ENCODE measurements at places on chromosomes 16 and 17. TPM values are rescaled to one million over a fixed set of nuclear protein-coding genes. Genes with fewer than 3 reads are reported as not detected.

GRCh38 chr16:46638947-46639925, 18.1 kb upstream of the SHCBP1 start:
- H3K4me3 ChIP-seq: no peak overlapping the region
- no peaks in the 10 kb centered on the region for H3K4me1 ChIP-seq
- H3K27me3 ChIP-seq: no peaks in the 10 kb centered on the region
- DNase-seq: no peak
- H3K27ac ChIP-seq: no peak overlapping the region

DNA sequence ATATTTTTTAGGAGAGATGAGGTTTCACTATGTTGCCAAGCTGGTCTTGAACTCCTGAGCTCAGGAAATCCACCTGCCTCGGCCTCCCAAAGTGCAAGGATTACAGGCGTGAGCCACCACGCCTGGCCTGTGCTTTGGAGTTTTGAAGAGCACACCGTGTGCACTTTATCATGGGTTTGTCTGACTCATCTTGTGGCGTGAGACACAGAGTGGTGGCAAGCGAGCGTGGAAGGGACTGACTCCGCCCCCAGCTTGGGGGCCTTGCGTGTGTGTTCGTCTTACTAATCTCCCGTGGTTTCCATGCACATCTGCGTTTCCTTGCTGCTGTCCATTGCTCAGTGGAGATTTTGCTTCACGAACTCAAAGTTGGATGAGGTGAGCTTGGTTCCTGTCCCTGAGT, 22.9 kb downstream of the CRAMP1 start:
- no peaks in the 10 kb centered on the region for H3K4me1 ChIP-seq
- H3K27ac ChIP-seq: no peak overlapping the region
- DNase-seq: no peak
- no peaks in the 10 kb centered on the region for H3K27me3 ChIP-seq
- H3K4me3 ChIP-seq: no peak overlapping the region

GRIN2C gene
- polyA plus RNA-seq: 0.37 TPM

DNA sequence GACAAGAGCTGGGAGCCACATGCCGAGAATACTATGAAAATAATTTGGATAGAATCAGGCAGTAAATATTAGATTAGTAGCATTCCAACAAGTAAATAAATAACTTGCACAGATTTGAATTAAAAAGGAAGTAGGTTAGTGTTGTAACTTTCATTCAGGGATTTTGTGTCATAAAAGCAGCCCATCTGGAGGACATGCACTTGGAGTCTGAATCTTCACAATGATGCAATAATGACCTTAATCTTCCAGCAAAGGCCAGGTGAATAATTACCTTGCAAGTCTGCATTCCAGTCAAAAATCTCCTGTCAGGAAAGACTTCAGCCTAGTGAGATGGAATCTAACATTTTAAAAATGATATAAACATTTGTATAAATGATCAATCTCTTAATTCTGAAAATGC, 518.1 kb downstream of the KCNJ2 start:
- no peaks in the 10 kb centered on the region for H3K4me1 ChIP-seq
- no peaks in the 10 kb centered on the region for H3K36me3 ChIP-seq
- H3K27me3 ChIP-seq: no peaks in the 10 kb centered on the region
- H3K27ac ChIP-seq: no peak overlapping the region

FOXN1 gene
- not detected for polyA plus RNA-seq

EPOP gene
- 0.22 TPM for polyA plus RNA-seq

GRCh38 chr17:29972277-29972676, 30.8 kb downstream of the EFCAB5 start:
- H3K4me3 ChIP-seq: no peak overlapping the region
- H3K27ac ChIP-seq: no peak overlapping the region
- no peak for DNase-seq

NTN3 gene
- polyA plus RNA-seq: not detected

PER1 gene
- 79.4 TPM for polyA plus RNA-seq

- peaks cover 4% of the 10 kb centered on the region for H3K27me3 ChIP-seq
- H3K4me1 ChIP-seq: no peaks in the 10 kb centered on the region
- H3K36me3 ChIP-seq: no peaks in the 10 kb centered on the region
- H3K4me3 ChIP-seq: no peak overlapping the region
Observed at GRCh38 chr16:58501242-58502131, 1.5 kb downstream of the NDRG4 start.

GRCh38 chr17:39823407-39824054, 40.6 kb downstream of the IKZF3 start:
- H3K27me3 ChIP-seq: no peaks in the 10 kb centered on the region
- H3K36me3 ChIP-seq: peaks cover 2% of the 10 kb centered on the region
- H3K27ac ChIP-seq: no peak overlapping the region
- H3K4me3 ChIP-seq: no peak overlapping the region

GRCh38 chr17:32783602-32784001, 93.3 kb downstream of the MYO1D start:
- H3K27me3 ChIP-seq: no peaks in the 10 kb centered on the region
- DNase-seq: peak; percentile 77
- no peaks in the 10 kb centered on the region for H3K4me1 ChIP-seq
- H3K4me3 ChIP-seq: no peak overlapping the region
- peak overlapping the region; percentile 3 for H3K27ac ChIP-seq
- no peaks in the 10 kb centered on the region for H3K36me3 ChIP-seq

DNA sequence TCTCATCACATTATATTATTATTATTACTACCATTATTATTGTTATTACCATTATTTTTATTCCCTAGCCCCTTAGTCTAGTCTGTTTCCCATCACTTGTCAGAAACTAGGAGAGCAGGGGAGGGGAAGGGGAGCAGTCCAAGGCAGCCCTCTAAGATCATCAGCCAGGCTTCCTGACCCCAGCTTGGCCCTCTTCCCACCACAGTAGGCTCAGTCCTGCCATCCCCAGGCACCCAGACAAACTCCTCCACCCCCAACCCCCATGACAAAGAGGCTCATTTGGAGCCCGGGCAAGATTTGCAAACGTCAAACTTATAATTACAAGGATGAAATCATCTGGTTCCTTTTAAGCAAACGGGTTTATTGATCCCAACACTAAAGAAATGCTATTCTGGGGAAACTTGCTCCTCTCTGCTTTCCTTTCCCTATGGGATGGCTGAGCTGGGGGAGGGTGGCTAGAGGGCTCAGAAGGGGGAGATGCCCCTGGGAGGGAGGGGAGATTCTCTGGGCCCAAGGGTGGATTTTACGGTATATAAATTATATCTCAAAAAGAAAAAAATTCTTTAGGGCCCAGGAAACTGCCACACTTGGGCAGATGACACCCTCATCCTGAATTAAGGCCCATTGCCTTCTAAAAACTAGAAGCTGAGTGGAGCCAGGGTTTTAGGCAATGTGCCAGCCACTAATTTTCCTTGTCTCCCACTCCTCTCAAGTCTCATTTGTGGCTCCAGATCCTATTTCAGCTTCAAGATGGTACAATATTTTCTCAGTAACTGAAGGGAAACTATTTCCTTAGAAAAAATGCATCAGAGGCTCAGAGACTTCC, 4.4 kb upstream of the CBFB start:
- no peaks in the 10 kb centered on the region for H3K27me3 ChIP-seq
- H3K27ac ChIP-seq: no peak overlapping the region
- no peaks in the 10 kb centered on the region for H3K36me3 ChIP-seq

CDRT15 gene
- 0.40 TPM for polyA plus RNA-seq

EPX gene
- not detected for polyA plus RNA-seq

DNA sequence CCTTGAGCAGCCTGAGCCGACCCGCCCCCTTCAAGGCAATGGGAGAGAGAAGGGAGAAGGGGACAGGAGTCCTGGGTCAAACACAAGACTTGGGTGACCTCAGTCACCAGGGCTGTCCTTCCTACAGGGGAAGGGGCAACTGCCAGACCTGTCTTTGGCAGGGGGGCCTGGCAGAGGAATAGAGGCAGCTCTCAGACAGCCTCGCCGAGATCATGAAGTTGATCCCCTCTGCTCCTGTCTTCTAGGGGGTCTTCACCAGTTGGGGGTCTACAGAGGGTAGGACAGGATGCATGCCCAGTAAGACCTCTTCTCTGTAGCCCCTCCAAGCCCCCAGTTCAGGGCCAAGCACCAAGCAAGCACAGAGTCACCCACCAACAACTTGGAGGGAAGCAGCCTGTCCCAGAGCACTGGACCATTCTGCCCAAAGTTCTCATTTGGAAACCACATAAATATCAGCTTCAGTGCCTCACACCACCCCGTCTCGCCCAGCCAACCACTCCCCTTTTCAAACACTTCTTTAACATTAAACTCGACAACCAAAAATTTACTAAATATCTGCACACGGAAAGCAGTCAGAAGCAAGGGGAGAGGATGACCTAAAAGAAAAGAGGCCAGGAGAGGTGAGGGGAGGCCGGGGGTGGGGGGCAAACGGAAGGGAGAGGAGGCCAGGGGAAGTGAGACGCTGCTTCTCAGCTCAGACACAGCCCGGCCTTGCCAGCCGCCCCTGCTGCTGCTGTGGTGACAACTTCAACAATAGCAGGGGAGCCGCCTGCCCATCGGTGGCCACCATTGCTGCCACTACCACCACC, 7.7 kb downstream of the DOK4 start:
- no peaks in the 10 kb centered on the region for H3K27me3 ChIP-seq
- peak overlapping the region; percentile 83 for H3K27ac ChIP-seq
- H3K36me3 ChIP-seq: peaks cover 73% of the 10 kb centered on the region
- H3K4me3 ChIP-seq: peak overlapping the region; percentile 67
- H3K4me1 ChIP-seq: no peaks in the 10 kb centered on the region

GFOD2 gene
- 14.3 TPM for polyA plus RNA-seq

DNA sequence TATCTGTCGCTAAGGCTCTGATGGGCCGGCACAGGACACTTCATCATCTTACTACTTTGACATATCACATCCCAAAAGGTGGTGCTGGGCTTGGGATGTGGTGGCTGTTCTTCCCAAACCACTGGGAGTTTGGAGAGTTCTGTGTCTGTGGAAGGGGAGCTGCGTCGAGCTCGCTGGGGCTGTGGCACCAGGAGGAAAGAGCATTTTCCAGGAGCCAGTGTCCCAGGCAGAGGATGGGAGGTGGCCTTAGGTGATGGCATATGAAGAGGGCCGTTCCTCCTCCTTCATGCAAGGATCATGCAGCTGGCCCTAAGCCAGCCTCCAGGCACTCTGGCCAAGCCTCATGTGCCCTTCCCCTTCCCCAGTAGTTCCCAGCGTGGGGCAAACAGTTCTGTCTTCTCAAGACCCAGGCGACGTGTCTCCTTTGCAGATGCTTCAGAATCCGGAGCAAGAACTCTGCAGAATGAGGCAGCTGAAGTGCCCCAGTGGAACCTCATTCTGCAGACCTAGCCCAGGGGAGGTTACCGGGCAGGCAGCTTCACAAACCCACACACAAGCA, 89.4 kb upstream of the TNRC6C start:
- H3K4me1 ChIP-seq: no peaks in the 10 kb centered on the region
- no peak overlapping the region for H3K4me3 ChIP-seq
- no peaks in the 10 kb centered on the region for H3K36me3 ChIP-seq
- no peak for DNase-seq

TAC4 gene
- not detected for polyA plus RNA-seq

- no peaks in the 10 kb centered on the region for H3K27me3 ChIP-seq
- no peaks in the 10 kb centered on the region for H3K36me3 ChIP-seq
- H3K4me1 ChIP-seq: no peaks in the 10 kb centered on the region
- DNase-seq: no peak
- H3K27ac ChIP-seq: no peak overlapping the region
Observed at GRCh38 chr16:61289141-61289540, 747.1 kb downstream of the CDH8 start.

SOX15 gene
- polyA plus RNA-seq: not detected

DNA sequence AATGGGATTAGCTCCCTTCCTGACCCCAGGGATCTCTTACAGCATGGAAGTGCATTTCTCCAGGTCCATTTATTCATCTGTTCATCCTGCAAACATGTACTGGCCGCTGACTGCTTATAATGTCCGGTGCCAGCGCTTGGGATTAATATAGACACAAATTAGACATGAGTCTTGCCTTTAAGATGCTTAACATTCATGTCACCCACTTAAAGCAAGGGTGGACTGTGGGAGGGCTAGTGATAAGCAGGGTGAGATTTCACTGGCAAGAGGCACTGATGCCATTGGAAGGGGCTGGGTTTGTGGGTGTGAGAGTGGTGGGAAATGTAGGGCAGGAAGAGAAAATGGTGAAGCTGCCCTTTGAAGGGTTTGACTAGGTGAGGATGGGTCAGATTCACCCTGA, 92.2 kb upstream of the MPHOSPH6 start:
- no peak for DNase-seq
- no peak overlapping the region for H3K27ac ChIP-seq
- H3K27me3 ChIP-seq: peaks cover 6% of the 10 kb centered on the region
- H3K4me3 ChIP-seq: no peak overlapping the region

KCNH6 gene
- polyA plus RNA-seq: 1.1 TPM

GRCh38 chr17:4180791-4181190, 37.8 kb downstream of the CYB5D2 start:
- no peaks in the 10 kb centered on the region for H3K27me3 ChIP-seq
- H3K4me3 ChIP-seq: no peak overlapping the region
- H3K36me3 ChIP-seq: peaks cover 27% of the 10 kb centered on the region
- no peaks in the 10 kb centered on the region for H3K4me1 ChIP-seq
- H3K27ac ChIP-seq: no peak overlapping the region

DNA sequence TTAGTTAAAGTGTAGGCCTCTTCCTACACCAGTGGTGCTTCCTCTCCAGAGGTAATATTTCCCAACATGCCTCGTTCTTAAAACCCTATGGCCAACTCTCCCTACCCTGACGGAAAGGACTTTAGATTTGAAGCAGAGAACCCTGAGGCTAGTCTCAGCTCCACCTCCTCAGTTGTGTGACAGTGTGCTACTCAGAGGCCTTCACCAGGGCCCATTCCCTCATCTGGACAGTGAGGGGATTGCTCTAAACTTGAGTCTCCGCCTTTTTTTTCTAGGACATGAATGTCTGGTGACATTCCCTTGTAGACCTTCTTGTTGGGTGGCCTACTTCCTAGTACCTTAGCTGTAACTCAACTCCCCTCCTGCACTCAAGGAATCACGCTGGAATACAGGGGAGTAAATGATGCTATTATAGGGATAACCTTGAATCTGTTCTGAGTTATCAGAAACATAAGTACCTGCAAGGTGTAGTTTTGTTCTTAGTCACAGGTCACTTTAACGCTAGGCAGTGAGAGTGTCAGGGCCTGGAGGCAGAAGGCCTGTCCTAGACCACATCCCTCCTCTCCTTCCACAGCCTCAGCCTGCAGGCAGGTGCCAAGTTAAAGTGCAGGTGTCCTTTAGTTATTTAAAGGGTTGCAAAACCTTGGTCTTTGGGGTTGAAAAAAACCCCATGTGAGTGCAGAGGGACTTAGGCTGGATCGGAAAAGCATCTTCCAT, 26.9 kb downstream of the LDHD start:
- H3K27me3 ChIP-seq: no peaks in the 10 kb centered on the region
- no peak for DNase-seq
- no peak overlapping the region for H3K27ac ChIP-seq
- H3K36me3 ChIP-seq: peaks cover 3% of the 10 kb centered on the region
- peaks cover 14% of the 10 kb centered on the region for H3K4me1 ChIP-seq
